Activated CD8-positive, alpha-beta memory T cell treated with anti-CD3 and anti-CD28 coated beads for 4 hours (primary cell): ENCODE measurements at places on chromosomes 4 and X.

DNA sequence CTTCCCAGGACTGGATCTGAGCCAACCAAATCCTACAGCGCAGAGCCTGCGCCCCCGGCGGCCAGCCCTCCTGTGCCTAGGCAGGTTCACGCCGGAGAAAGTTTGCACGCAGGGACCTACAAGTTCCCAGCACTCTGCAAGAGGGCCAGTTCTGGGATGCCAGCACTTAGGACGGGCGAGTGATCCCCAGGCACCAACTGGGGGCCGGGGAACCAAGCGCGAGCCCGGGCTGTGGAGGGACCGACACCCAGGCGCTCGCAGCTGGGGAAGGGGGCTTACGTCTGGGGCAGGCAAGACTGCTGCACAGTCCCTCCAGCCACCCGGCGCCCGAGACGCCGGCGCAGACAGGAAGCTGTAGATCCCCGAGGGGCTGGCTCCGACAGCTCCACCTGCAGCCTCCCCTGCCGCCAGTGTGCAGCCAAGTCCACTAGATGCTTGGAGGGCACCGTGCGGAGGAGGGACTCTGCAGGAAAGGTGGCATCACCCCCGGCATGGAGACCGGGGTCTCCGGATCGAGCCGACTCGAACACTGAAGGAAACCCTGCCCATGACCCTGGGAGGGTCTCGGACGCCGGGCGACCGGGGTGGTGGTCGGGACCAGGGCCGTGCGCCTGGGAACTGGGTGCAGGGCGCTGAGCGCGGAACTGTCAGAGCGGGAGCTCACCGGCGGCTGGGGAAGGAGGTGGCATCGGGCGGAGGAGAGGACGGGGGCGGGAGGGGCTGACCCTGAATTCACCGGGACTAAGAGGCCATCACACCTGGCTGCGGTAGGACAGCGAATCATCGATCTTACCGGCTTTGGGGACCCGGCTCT is 566 bp downstream of the CORIN start:
- DNase-seq, result peak; percentile 5

DNA sequence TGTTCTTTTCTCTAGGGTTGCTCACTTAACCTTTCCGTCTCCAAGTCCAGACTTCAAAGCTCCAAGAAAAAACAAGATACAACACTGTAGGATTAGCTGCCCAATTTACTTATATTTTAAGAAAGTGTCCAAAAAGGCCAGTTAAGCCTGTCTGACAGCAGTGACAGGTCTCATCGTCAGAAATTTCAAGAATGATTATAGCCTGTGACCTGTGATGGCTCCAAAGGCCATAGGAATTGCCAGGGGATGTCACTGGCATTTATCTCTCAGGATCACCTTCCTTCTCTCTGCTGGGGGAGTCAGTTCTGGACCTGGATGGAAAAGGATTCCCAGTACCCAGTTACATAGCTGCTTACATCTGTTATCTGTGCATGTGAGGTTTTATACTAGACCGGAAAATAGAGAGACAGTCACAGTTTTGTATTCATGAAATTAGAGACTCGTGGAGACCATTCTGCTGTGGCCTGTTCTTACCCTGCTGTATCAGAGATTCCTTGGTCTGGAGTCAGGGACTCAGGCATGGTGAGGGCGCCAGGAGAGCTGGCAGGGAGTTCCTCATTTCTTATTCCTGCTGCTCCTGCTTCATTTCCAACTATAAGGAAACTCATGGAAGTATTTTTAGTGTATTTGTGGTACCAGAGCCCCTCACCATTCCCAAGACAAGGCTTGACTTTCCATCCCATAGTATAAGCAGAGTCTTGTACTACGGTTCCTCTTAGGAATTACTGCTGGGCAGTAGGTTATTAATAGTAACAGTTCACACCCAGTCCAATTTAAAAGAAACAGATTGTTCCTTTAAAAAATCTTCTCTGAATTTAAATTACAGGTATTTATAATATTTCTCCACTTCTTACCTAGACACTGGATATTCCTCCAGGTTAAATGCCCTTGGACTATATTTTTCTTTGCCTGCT is 220.8 kb downstream of the SHROOM3 start:
- DNase-seq, result no peak

- no peak for DNase-seq
Observed at GRCh38 chrX:12113321-12113720, 25.0 kb upstream of the FRMPD4 start.

- no peak for DNase-seq
Observed at GRCh38 chr4:138405466-138405891, 163.3 kb upstream of the SLC7A11 start.

DNA sequence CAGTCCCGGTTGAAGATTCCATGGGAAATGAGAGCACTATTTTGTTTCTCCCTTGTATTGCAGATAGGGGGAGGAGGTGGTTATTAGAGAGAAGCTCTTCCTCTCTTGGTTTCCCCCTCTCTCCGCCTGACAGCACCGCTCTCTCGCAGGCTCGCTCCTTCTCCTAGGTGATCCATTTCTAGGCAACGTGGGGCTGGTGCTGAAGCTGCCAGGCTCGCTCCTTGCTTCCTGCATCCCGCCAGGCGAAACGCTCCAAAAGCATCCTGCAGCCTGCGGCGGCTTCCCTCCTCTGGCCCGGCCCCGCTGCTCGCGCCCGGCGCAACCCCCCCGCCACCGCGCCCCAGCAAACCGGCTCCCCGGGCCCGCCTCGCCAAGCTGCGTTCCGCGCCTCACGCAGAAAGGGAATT is at the start of gene GRID2:
Gene GRID2 (plus strand): TSS at position 346 of the 407 bp plus-strand sequence.
- no peak for DNase-seq

DNA sequence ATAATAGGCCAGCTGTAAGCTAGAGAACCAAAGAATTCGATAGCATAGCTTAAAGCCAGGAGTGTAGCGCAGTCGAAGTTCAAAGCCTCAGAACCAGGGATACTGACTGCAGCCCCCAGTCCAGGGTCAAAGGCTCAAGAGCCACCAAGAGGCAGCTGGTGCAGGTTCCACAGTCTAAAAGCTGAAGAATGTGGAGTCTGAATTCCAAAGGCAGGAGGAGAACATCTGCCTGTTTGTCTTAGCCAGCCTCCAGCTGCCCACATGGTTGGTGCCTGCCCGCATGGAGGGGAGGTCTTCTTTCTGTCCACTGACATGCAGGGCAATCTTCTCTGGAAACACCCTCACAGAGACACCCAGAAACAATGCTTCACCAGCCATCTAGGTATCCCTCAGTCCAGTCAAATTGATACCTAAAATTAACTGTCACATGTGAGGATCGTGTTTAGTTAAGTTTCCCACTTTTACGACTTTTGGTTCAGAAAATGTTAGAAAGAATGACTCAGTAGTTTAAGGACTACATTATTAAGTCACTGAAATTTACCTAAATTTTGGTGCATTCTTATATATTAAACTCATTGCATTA is 52.8 kb upstream of the RHOH start:
- DNase-seq, result no peak

- no peak for DNase-seq
Observed at GRCh38 chr4:113012786-113013185, 36.7 kb upstream of the ANK2 start.

- no peak for DNase-seq
Observed at GRCh38 chr4:184397516-184398163, 76.7 kb downstream of the IRF2 start.

DNA sequence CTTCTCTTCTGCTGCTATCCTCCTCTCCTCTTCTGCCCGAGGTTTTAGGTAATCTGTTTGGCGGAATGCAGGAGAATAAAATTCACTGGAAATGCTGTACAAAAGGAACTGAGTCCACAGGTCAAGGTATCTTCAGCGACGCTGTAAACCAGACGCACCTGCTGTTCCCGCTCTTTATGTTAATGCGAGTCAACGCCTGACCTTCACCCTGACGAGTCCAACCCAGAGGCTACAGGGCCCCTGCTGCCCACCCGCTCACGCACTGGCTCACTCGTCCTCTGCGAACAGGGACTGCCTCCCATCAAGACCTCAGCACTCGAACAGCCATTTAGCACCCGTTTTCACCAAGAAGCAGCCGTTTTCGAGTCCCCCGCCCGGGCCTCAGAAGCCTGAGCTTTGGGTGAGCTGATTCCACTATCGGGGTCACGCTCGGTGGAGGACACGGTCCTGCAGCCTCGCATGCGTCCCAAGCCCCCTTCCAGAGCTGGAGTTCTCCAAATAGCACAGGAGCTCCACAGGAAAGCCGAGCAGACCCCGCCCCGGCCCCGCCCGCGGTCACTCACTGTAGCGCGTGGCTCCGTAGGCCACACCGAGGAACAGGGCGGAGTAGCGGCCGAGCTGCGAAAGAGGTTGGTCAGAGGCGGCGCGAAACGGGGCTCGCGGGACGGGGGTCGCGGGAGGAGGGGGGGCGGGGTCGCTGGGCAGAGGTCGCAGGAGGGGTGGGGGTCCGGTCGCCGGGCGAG is 556 bp downstream of the ATP5ME start:
- no peak for DNase-seq

DNA sequence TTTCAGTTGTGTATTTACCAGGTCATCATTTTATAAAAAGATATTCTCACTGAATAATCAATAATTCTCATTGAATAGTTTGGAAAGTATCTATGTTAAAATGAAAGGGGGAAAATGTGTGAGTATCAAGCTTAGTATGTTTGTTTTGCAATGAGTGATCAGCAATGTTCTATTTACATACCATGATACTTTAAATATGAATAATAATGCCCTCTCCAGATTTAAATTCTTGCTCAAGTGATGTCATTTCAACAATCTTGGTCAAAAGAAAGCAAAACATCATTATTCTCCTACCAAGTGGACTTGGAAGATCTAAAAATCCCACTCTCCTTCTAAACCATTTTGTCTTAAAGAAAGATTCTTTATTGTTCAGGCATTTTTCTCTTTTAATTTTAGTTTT is 42.1 kb upstream of the ANKRD50 start:
- no peak for DNase-seq

DNA sequence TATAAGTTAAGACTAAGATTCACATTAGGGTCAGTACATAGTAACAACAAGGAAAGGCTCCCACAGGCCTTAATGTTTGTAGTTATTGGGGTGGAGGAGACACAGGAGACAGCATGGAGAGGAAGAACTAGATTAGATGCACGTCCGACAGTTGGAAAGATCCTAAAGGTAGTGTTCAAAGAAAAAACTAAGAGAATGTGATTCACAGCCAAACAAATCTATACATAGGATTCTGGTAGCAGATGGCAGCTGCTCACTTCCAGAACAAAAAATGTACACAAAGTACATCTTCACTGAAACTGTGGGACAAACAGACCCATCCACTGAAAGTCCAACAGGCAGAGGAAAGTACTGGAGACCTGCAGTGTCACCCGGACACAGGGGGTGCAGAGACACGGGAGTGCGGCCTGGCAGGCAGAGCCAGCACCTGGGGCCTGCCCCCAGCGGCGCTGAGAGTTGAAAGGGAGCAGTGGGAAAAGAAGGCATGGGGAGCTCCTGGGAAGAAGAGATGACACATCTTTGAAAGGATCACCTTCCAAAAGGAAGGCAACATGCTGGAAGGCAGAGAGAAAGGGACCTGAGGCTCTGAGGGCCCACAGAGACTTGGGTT is 40.0 kb downstream of the NELFA start:
- no peak for DNase-seq
